ENCODE measurements at places on chromosomes 5 and 9.

DNA sequence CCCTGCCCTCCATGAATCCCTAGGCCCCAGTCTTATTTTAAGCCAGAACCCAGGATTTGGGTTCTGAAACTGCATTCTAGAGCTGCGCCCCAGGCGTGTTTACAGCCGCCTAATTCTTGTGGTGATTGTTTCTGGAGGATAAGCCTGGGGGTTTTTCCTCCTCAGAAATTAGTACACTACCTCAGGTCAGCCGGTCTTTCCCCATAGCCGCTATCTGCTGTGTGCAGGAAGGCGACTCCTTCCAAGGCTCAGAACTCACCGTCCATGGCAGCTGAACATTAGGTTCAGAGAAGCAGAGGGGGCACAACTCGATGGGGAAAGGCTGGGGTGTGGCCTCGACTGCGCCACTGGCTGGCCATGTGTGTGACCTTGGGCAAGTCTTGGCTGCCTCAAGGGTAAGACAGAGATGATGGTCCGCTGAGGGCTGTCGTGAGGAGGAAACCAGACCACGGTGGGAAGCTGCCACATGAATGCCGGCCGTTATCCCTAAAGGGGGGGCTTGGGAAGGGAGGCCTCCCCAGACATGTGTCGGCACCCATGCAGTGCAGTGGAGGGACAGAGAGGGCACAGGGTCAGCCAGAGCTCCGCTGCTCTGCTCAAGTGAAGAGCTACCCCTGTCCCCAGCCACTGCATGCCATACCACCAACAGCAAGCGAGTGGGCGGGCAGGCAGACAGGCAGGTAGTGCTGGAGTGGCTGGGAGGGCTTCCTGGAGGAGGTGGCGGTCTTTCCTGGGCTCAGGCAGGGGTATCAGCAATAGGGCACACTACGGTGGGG is 28.9 kb downstream of the SHB start:
- DNase-seq = no peak

DNA sequence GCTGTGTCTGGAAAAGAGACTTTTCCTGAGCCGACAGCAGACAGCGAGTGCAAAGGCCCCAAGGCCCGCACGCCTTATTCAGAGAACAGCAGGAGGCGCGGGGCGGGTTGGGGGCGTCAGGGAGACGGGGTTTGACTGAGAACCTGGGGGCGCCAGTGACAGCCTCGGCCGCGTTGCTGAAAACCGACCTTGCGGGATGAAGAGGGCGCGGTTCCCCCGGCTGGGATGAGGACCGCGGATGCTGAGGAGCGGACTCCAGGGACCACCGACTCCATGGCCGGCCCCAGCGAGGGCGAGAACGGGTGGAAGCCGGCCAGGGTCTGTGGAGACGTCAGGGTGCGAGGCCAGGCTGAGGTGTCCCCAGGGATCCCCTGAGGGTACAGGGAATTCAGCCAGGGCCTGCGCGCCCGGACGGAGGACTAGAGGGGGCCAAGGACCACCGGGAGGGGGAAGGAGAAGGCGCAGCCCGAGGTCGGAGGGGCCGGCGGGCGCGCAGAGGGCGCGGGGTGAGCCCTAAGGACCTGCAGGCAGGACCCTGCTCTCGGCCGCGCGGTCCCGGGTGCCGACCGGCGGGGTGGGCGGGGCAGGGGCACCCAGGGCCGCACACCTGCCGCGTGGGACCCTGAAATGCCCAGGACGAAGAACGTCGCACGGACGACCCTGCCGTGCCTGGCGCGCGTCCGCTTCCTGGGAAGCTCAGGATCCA is 837 bp upstream of the AHRR start:
- DNase-seq = no peak

GRCh38 chr5:180396926-180397325 is 43.8 kb upstream of the GFPT2 start:
- no peak for DNase-seq

DNA sequence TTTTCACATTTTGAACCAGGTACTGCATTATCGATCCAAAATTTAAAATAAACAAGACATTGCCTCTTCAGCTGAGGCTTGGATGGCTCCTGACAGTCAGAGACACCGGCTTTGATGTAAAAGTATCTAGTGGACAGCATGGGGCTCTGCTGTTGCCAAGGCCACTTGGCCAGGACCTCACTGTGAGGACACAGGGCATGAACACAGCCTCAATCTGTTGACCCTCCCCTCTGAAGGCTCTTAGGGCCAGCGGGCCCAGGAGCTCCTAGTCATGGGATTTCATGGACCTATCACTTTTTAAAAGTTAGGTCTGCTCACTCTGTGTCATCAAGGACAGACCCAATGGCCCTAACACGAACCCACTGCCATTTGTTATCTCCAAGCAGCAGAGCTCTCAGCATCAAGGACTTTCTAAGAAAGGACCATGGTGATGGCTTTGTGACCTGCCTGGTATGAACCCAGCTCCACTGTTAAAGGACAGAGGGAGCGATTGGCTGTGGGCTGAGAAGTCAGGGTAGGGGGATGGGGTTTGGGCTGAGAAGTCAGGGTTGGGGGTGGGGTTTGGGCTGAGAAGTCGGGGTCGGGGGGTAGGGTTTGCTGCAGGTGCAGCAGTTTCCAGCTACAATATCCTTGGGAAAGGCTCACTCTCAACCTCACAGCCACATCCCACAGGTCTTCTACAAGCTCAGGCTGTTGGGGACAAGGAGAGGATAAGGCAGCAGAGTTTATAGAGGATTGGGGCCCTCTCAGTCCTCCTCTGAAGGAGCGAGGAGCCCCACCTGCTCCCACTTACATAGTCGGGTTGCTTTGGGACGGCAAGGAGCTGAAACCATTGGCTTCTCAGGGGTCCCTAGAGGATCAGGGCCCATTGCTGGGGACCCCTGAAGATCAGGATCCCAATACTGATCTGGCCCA is 146.8 kb downstream of the BARX1 start:
- DNase-seq = no peak

DNA sequence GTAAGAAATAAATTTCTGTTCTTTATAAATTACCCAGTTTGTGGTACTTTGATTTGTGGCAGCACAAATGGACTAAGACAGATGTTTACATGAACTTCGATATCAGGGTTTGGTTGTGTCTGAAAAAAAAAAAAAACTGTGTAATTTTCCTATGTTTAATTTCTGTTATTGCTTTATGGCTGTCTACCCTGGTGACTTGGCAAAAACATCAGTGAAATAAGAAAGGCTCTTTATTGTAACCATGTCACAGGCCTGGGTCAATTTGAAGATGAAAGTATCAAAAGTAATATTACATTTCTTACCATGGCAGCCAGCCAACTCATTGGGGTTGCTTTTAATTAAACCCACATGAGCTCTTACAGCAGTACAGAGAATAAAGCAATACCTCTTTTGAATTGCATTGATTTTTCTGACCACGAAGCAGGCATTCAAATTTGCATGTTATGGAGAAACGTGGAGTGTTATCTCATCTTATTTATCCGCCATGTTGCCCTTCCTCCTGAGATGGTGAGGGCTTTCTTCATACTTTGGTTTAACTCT is 20.6 kb upstream of the SV2C start:
- DNase-seq = no peak

GRCh38 chr5:97229196-97229595 is 46.1 kb upstream of the RIOK2 start:
- DNase-seq = no peak

- no peak for DNase-seq
Measured at GRCh38 chr9:114619191-114619761, 8.2 kb downstream of the TMEM268 start.

GRCh38 chr9:95508968-95509850 is 7.6 kb downstream of the PTCH1 start:
- no peak for DNase-seq

DNA sequence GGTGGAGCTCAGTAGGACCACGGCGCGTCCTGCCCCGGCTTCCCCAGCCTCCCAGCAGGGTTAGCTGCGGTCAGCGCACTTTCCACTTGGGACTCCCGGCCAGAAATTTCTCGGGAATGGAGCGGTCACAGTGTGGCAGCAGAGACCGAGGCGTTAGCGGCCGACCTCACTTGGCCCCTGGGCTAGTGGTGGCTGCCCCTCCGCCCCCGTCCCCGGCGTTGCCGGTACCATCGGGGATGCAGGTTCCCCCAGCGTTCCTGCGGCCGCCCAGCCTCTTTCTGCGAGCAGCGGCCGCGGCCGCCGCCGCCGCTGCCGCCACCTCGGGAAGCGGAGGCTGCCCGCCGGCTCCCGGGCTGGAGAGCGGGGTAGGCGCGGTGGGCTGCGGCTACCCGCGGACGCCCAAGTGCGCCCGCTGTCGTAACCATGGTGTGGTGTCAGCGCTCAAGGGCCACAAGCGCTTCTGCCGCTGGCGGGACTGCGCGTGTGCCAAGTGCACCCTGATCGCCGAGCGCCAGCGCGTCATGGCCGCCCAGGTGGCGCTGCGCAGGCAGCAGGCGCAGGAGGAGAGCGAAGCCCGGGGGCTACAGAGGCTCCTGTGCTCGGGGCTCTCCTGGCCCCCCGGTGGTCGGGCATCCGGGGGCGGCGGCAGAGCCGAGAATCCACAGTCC is 460 bp downstream of the DMRTA1 start:
- no peak for DNase-seq

GRCh38 chr9:92770360-92770995 is 5.8 kb upstream of the BICD2 start:
- peak; percentile 98 for DNase-seq

DNA sequence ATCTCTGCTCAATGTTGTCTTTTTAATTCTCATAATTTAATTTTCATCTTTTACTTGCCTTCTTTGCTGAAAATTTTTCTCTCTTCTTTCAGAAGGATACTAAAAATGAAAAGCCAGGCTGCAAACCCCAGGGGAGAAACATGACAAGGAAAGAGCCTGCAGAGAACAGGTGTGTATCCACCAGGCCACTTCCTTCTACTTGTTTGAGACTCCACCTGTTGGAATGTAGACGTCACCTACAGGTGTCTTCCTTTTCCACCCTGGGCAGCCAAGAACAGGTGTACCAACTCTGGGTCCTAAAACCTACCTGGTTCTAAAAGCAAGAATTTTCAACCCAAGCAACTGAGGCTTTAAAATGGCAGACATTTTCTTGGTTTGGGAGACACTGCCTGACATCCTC is 166.8 kb downstream of the ATP10B start:
- no peak for DNase-seq

DNA sequence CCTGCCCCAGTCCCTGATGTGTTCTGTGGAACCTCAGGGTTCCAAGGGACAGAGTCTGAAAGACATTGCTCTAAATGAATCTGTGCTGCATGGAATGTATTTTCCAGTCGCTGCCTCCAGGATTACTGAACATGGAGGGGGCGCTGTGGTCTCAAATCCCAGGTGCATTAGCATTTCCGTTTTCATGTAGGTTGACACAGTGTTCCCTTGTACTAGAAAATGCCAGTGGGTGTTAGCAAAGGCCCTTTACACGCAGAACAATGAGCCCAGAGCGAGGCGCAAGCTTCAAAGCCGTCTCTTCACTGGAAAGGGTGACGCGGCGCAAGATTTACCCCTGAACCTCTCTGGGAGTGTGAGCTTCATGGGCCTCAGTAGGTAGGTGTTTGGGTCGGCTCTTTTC is 308.3 kb downstream of the SLIT3 start:
- DNase-seq = no peak

GRCh38 chr9:88692827-88693226 is 157.8 kb downstream of the NXNL2 start:
- DNase-seq = no peak

GRCh38 chr5:86232246-86232645 is 385.5 kb upstream of the COX7C start:
- no peak for DNase-seq
